ENCODE measurements at places on chromosomes 12 and 14.

GRCh38 chr12:45343269-45344051 lies 127.6 kb downstream of the ANO6 start:
- no peak for DNase-seq

DNA sequence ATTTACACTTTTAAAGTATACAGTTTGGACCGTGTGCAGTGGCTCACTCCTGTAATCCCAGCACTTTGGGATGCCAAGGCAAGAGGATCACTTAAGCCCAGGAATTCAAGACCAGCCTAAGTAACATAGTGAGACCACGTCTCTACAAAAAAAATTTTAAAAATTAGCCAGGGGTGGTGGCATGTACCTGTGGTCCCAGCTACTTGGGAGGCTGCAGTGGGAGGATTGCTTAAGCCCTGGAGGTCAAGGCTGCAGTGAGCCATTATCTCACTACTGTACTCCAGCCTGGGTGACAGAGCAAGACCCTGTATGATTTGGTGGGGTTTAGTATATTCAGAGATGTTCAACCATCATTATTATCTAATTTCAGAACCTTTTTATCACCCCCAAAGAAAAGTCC lies 4.7 kb downstream of the EIF4B start:
- DNase-seq: no peak

GRCh38 chr12:50734409-50735263 lies 29.3 kb upstream of the ATF1 start:
- DNase-seq: peak; percentile 34

GRCh38 chr12:3069714-3070113 lies 7.5 kb upstream of the TSPAN9 start:
- DNase-seq: no peak

GRCh38 chr12:45991284-45992249 lies 1.2 kb upstream of the SCAF11 start:
- peak; percentile 83 for DNase-seq

- DNase-seq: peak; percentile 96
These were observed 5.6 kb downstream of the TNFRSF1A start for GRCh38 chr12:6336079-6336888.

Data from suppressor macrophage treated with lipopolysaccharide for 1 hour (primary cell).